ENCODE measurements at places on chromosomes 13 and 19.

DNA sequence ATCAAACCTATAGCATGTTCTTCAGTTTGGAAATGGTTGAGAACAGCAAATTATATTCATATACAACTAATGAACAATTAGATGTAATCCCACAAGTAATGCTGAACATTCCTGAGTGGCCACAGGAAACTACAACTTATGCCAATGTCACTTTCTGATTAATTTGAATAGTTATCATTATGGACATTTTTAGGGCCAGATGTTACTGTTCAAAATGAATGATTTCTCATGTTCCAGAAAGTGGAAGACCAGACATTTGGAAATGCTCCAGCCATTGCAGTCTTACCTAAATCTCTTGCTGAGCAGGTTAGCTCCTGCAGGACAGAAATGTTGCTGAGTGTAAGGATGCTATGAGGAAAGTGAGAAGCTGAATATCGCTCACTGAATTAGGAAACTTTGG, 819.8 kb downstream of the PCDH9 start:
- no peak for DNase-seq

DNA sequence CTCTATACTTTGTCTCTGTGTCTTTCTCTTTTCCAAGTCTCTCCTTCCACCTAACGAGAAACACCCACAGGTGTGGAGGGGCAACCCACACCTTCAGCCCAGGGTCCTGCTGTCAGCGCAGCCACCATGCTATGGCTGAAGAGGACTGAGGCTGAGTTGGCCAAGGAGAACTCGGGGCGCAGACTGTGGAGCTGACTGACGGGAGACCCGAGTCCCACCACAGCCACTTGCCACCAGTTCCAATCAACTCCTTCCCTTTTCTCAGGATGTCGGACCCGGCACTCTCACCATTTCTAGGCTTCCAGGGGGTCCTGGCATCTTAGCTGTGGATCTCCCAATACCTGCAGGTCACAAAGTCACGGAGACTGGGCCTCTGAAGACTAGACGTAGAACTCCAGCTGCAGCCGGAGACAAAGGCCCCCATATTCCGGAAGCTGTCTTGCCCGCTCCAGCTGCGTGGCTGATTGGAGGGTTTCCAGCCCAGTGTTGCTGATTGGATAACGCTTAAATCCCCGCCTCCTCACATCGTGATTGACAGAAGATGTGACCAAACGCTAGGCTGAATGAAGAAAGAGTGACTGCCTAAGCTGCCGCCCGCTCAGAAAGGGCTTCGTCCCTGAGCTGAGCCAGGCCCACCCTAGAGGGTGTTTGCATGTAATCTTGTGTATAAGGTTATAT, 63.6 kb downstream of the ZNF429 start:
- no peak for DNase-seq

DNA sequence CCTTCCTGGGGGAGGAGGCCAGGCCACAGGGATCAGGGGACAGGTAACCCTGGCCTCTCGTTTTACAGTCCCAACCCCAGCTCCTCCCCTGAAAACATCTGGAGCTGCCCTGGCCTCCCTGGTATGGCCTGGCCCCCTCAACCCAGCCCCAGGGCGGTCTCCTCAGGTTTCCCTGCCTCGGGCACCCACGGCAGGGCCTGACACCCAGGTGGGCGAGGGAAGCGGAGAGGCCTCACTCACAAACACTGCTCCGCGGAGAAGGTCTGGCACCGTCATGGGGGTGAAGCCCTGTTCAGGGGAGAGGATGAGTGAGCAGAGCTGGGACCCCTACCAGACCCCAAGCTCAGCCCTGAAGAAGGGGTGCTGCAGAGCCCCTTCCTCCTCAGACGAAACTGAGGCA, 6.5 kb upstream of the CCER2 start:
- no peak for DNase-seq

DNA sequence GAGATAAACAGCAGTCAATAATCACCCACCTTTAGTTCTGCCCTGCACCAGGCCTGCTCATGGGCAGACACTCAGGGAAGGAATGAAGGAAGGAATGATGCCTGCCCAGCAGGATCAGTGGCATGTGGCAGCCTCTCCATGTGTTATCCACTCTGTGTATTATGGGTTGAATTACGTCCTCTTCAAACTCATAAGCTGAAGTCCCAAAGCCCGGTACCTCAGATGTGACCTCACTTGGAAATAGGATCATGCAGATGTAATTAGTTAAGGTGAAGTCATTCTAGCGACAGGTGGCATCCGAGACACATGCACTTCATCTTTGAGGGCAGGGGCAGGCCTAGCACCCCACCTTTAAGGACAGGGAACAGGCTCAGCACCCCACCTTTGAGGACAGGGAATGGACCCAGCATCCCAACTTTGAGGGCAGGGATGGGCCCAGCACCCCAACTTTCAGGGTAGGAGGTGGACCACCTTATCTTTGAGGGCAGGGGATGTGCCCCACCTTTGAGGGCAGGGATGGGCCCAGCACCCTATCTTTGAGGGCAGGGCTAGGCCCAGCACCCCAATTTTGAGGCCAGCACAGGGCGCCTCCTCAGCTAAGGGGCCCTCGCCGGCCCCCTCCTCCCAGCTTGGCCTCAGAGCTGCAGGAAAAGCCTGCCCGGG, 127.6 kb downstream of the URI1 start:
- DNase-seq, result no peak

- DNase-seq, result no peak
These were observed 20.5 kb downstream of the ZNF114 start for GRCh38 chr19:48290401-48290770.

DNA sequence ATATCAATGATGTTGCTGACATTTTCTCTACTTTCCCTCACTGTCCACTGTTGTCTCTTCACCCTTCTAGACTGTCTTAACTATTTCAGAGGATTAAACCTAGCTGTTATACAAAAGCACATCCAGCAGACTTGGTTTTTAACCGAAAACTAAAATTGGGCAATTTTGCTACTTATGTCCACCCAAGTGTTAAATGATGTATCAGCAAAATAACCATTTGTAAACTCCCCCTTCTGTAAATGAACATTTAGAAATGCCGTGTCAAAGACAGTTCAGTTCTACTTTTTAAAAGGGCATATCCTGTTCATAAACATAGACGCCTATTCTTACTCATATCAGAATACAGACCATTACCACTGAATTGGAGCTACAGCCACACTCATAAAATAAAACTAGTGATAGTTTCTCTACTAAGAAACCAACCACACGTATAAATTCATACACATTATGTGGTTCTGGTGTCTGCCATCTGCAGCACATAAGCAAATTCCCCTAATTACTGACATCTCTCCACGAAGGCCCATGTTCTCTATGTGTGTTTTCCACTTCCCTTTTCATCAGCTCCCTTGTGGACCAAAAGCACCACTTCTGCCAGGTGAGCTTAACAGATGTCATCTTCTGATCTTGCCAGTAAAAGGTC, 1091.8 kb downstream of the PCDH9 start:
- DNase-seq, result no peak

- DNase-seq, result no peak
These were observed 43.8 kb downstream of the KLF12 start for GRCh38 chr13:74090397-74090796.

- no peak for DNase-seq
These were observed 21.3 kb downstream of the GATAD2A start for GRCh38 chr19:19426799-19427198.

- no peak for DNase-seq
These were observed 83.2 kb upstream of the IRS2 start for GRCh38 chr13:109869312-109870237.

DNA sequence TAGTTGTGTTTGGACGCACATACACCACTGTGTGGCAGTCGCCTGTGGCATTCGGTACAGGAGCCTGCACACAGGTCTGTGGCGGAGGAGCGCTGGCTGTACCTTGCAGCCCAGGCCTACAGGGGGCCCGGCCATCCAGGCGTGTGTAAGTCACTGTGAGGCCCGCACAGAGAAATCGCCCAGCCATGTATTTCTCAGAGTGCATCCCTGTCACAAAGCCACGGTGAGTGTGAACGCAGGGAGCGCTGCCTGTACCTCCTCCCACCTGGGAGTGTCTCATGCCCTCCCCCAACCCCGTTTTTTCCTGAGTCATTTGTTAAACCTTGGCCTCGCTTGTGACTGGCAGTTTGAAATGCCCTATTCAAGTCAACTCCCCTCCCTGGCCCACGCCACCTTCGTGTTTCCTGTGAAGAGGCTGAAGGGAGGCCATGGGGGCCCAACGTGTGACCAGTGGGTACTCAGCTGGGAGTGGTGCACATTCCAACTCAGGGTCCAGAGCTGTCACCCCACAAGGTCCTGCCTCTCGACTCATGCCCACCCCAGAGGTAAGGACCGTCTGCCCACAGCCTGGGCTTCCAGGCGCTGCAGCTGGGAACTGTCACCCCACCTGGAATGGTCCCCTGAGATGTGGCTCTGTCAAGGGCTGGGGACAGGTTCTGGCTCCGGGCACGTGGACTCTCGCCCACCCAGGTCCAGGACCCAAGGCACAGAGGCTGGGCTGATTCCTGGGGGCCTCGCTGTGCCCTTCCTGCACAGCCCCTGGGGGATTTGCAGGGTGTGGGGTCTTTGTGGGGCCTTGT, 11.6 kb upstream of the RASA3 start:
- no peak for DNase-seq

DNA sequence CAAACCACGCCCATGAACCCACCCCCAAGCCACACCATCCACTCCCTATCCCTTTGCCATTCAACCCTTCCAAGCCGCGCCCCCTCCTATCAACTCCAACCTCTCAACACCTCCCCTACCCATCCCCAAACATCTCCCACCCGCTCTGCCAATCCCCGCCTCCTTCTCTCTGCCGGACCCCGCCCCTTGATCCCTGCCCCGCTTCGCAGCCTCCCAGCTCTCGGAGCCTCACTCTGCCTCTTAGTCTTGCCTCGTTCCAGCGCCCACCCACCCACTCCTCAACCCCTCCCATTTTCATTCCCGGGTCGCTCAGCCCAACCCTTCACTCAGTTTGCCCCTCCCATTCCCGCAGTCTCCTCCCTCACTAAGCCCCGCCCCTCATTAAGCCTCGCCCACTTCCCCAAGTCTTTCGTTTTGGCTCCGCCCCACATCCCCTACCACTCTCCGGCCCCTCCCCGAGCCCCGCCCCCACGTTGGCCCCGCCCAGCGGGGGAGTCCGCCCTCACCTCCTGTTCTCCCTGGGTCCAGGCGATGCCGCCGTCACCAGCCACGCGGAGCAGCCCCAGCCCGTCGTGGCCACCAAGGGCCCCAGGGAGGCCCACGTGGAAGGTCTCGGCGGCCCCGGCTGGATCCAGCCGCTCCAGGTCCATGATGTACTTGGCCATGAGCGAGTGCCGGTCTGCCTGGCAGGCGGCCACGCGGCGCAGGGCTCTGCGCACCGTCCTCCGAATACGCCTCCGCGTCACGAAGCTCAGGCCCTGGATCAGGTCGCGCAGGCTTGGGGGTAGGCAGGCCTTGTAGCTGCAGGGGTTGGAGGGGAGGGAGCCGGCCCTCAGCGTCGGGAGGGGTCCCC, 5.7 kb downstream of the JAK3 start:
- peak; percentile 32 for DNase-seq

DNA sequence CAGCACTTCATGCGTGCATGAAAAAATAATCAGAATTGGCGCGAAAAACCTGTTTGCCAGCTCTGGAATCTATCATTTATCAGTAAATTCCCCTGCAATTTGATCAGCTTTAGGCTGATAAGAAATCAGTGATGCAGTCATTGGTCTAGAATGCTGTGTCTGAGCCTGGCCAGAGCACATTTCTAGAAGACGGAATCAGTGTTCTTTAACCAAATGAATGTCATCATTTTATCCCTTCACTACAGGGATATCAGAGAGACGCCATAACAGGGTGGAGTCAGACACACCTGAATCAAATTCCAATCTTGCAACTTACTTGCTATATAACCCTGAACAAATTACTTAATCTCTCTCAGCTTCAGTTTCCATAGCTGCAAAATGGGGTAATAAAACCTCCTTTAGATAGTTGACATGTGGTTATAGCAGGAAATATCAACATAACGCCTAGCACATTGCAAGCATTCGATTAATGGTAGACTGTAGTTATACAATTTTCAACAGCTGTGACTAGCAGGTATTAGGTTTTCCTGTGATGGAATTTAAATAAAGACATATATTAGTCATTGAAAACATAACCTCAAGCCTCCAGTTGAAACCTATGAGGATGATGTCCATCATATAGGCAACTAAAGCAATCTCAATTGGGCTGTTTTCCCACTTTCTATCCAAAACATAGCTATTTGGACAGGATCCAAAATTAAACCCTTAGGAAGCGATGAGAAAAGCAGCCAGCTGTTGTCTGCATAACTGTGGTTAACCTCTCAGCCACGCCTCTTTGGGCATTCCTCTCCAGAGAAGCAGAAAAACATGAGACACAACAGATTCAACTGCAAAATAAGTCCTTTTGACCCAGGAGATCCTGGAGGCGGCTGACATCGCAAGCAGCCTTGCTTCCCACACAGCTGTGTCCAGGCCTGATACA, 51.6 kb upstream of the UBL3 start:
- DNase-seq, result no peak

DNA sequence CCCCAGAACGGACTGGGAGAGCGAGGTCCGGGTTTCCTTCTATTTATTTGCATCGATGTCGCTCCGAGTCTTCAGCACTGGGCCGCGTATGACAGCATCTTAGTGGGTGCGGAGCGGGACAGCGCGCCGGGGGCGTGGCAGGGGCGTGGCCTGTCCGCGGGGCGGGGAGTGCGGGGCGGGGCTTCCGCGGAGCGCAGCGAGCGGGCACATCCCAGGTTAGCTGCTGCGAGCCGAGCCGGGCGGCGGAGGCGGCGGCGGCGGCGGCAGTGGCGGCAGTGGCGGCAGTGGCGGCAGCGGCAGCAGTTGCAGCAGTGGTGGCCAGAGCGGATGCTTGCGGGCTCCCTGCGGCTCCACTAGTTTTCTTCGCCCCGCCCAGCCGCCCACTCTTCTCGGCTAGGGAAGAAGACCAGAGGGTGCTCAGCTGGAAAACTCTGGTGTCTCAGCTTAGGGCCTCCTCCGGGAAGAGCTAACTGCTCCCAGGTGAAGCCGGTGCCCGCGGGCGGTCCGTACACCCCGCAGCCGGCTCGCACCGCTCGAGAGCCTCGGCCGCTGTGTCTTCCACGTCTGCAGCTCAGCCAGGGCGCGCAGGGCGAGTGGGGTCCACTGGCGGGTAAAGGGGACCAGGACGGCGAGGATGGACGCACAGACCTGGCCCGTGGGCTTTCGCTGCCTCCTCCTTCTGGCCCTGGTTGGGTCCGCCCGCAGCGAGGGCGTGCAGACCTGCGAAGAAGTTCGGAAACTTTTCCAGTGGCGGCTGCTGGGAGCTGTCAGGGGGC, at the start of gene GPC5:
GPC5 (plus strand) TSS at position 209 of the 776 bp plus-strand sequence.
- peak; percentile 85 for DNase-seq

GRCh38 chr19:16012552-16012951, 63.7 kb upstream of the TPM4 start:
- no peak for DNase-seq

- DNase-seq, result no peak
These were observed 119.2 kb downstream of the KLF5 start for GRCh38 chr13:73177916-73178565.

GRCh38 chr13:23510544-23510916, 59.7 kb upstream of the TNFRSF19 start:
- DNase-seq, result no peak

DNA sequence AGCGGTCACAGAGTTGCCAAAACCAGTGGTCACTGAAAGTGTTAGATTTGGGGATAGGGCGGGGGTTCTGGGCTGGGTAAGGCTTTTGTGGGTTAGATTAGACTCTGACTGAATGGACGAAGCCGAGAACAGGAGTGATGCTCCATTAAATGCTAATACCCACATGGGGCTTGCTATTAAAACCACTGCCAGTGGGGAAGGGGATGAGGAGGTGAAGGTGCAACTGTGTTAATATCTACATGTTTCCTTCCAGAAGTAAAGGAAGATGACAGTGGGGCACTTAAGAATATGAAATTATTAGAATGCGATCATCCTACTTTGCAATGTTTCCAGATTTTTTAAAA, 573 bp upstream of the ZNF614 start:
- no peak for DNase-seq

Data from erythroblast (primary cell).